ENCODE measurements at places on chromosomes 16 and 17.

DNA sequence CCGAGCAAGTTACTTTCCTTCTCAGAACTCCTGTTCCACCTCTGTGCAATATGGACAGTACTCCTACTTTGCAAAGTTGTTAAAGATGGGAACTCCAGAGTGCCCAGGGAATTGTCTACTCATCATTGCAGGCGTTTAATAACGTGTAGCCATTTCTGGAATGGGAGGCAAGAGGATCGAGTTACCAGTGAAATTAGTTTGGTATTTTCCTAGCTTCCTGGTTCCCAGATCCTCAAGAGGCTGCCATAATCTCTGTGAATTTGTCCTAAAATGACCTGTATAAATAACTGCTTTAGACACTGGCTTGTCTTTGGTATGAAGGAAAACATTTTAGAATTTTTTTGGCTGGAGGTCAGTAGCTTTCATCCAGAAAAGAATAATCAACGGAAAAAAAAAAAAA, 27.7 kb downstream of the WWOX start:
- no peak for DNase-seq

DNA sequence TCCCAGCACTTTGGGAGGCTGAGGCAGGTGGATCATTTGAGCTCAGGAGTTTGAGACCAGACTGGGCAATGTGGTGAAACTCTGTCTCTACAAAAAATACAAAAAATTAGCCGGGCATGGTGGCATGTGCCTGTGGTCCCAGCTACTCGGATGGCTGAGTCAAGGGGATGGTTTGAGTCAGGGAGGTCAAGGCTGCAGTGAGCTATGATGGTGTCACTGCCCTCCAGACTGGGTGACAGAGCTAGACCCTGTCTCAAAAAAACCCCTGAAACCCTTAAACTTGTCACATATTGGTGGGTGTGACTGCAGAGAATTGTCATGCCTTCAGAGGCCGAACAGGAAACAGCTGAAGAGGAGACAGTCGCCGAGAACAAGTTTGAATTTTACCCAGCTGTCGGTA, 13.4 kb downstream of the RPTOR start:
- no peak for DNase-seq

- peak; percentile 60 for DNase-seq
Measured at GRCh38 chr17:57612202-57613071, 132.7 kb downstream of the CCDC182 start.

DNA sequence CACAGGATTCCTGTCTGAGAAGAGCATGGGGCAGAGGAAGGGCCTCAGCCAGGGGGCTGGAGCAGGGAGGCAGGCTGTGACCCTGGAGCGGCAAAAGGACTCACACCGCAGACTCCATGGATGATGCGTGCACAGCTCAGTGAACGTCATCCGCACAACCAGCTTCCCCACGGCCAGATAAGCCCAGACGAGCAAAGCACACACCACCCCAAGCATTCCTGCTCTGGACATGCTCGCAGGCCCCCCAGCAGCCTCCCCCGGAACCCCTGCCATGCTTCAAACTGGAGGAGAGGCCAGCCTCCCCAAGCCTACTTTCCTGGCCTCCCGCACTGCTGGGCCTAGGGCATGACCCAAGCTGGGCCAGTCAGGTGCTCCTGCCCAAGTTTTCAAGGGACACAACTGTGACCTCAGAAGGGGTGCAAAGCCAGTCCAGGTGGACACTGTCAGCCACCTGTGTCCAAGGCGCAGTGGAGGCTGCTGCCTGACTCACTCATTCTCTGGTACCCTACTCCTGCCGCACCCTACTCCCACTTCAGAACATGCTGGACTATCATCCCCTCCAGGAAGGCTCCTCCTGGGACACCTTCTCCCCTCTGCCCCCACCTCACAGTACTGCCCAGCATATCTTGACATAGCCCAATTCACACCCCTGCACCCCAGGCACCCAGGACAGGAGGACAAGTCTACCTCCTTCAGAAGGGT, 4.8 kb downstream of the BCAR1 start:
- DNase-seq, result no peak

GRCh38 chr17:14918540-14918939, 346.6 kb downstream of the PMP22 start:
- DNase-seq, result no peak

DNA sequence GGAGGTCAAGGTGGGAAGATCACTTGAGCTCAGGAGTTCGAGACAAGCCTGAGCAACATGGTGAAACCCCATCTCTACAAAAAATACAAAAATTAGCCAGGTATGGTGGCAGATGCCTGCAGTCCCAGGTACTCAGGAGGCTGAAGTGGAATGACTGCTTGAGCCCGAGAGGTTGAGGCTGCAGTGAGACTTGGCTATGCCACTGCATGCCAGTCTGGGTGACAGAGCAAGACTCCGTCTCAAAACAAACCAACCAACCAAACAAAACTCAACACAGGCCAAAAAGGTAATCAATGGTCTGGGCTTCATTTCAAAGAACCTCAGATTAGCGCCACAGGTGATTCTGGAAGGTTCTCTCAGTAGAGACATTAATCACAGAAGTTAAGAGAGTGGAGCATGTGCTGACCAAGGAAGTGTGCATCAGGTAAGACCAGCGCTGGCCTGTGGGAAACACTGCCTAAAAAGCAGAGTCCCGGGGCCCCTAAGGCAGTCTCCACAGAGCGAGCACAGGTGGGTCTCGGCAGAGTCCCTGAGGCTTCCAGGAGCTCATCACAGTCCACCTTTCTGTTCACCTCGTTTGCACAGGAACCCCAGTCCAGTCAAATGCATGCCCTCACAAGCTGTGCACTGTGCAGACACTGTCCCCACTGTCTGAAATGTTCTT, 71.5 kb upstream of the TRAP1 start:
- DNase-seq, result no peak

DNA sequence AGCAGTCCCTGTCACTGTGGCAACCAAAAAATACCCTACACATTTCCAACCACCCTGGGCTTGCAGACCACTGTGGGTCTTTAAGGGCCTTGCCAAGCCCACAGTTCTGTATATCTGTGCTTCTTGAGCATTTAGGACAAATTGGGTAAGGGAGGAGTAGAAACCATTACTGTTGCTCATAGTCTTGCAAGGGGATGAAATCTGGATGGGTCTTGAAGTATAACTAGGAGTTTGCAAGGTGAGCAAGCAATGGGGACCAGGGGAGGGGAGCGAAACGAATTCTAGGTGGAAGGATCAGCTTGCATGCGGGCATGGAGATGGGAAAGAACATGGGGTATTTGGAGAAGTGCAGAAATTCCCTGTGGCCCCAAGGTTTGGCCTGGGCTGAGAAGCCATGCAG, 202.9 kb downstream of the RAB11FIP4 start:
- DNase-seq, result no peak

GRCh38 chr16:57946181-57946801, 24.6 kb downstream of the CNGB1 start:
- no peak for DNase-seq

DNA sequence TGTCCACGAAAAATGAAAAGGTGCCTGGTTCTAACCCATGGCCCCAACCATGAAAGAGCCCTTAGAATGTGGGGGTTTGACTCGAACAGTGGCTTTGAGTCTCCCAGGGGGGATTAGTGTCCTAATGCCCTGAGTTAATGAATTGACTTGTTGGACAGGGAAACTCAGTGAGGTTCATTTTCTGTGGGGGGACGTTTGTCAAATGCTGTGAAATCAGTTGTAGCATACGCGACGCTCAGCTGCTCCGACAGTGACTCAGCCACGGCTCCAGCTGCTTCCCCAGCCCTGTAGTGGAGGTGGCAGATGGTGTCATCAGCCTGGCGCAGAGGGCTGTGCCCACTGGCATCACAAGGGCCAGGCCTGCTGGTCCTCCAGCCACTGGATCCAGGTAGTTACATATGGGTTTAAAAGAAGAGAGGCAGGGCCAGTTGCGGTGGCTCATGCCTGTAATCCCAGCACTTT, 3.9 kb upstream of the TMEM235 start:
- no peak for DNase-seq

- DNase-seq, result no peak
Measured at GRCh38 chr16:1538804-1539520, 5.5 kb downstream of the TMEM204 start.

- no peak for DNase-seq
Measured at GRCh38 chr16:74641969-74642368, 24.7 kb downstream of the RFWD3 start.

GRCh38 chr16:84505249-84506187, 1.1 kb upstream of the MEAK7 start:
- no peak for DNase-seq

GRCh38 chr17:46977348-46977747, 1.7 kb downstream of the RPRML start:
- no peak for DNase-seq

DNA sequence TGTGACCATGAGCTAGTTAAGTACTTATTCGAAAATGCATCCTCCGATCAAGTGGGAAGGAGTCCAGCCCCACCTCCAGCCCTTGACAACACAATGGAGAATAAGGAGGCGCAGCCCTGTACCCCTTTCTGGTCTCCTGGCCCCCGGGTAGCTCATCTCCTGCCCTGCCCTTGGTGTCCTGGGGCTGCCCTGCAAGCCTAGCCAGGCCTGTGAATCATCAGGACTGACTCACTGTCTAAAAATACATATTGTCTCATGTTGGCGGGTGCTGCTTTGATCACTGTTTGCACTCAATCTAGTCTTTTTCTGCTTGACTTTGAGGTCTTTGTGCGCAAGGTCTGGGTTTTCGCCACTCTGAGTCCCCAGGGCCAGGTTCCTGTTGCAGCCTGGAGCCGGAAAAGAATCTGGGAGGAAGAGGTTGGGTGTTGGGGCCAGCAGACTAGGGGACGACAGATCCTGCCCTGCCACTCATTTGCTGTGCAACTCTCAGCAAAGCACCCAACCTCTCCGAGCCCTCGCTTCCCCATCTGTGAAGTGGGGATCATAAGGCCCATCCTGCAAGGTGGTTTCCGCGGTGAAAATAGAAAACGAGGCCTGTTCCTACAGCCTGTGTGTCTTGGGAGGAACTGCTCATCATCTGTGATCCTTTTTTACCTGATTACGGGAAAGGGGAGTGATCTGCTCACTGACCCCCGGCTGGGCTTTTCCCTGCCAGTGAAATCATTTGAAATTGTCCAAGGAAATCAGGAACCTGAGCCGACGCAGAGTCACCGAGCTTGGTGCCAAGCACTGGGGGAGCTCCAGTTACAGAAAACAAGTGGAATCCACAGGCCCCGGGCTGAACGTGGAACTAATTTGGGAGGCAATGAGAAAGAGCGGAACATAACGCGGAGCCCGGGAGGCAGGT, 230.4 kb downstream of the PARN start:
- DNase-seq, result no peak

GRCh38 chr17:77700165-77700881, 258.2 kb upstream of the TNRC6C start:
- no peak for DNase-seq

DNA sequence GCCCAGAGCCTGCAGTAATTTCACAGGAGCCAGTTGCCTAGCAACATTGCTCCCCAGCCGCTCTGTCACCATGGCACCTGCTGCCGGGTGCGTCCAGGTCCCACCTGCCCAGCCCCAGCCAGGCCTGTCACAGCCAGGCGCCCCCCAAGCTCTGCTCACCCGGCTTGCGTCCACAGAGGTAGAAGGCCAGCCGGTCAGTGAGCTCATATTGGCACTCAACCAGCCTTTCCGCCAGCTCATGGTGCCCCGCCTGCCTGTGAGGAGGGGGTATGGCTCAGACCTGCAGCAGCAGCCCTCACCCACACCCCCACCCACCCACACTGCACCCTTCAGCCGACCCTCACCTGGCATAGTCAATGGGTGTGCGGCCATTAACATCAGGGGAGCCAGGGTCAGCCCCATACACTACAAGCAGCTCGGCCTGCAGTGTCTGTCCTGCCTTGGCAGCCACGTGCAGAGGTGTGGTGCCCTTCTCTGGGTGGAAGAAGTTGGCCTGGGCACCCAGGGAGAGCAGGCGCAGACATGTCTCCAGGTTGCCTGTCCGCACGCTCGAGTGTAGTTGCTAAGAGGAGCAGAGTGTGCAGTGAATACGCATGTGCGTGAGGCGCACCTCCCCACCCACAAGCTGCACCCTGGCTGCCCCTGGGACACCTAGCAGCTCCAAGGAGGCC, 7.7 kb downstream of the GIT1 start:
- DNase-seq, result no peak

DNA sequence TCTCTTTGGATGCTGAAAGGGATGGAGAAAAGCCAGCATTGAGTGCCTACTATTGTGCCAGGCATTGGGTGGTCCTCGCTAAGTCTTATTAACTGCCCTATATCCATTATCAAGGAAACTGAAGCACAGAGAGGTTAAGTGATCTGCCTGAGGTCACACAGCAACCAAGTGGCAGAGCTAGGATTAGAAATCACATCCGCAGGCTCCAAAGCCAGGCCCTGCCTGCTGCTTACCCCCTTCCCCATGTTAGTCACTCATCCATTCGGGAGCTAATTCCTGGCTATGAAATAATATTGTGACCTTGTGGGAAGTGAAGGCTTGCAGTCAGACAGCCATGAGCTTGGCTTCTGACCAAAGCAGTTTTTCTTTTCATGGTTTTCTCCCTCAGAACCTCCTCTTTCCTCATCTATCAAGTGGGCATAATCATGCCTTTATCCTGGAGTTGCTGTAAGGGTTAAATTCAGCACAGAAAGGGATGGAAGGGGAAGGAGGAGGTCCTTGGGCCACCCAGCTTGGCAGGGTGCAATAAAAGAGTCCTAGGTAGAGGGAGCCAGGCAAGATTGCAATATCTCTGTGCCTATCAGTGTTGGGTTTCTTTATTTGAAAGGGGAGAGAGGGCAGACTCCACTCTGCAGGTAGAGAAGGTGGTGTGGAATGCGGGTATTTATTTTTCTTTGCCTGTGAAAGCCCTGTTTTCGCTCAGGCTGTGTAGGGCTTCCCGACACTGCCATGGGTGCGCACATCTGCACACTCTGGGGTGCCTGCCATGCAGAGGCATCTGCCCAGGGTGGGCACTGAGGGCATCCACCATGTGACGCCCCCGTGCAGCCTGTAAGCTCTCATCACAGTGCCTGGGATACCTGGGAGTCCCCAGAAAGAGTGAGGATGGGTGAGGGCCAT, 11.3 kb downstream of the RAI1 start:
- no peak for DNase-seq

- no peak for DNase-seq
Measured at GRCh38 chr17:33895491-33895890, 359.6 kb upstream of the CCL2 start.

- DNase-seq, result no peak
Measured at GRCh38 chr17:72952220-72952619, 140.3 kb downstream of the SLC39A11 start.

GRCh38 chr17:76002100-76002499, 1.4 kb downstream of the CDK3 start:
- no peak for DNase-seq

GRCh38 chr17:79815836-79816461, 19.1 kb upstream of the CBX8 start:
- no peak for DNase-seq

Data from central memory CD4-positive, alpha-beta T cell (primary cell).